Activated CD4-positive, alpha-beta T cell treated with anti-CD3 and anti-CD28 coated beads, Interleukin-2, amount 10 ng/mL, durations not matched to agents 24 days and 14 days (primary cell): ENCODE measurements at places on chromosomes 2 and 18. TPM values are rescaled to one million over a fixed set of nuclear protein-coding genes. Genes with fewer than 3 reads are reported as not detected.
A peak's percentile ranks its signal among the peaks of the same experiment; 100 is the strongest.

DNA sequence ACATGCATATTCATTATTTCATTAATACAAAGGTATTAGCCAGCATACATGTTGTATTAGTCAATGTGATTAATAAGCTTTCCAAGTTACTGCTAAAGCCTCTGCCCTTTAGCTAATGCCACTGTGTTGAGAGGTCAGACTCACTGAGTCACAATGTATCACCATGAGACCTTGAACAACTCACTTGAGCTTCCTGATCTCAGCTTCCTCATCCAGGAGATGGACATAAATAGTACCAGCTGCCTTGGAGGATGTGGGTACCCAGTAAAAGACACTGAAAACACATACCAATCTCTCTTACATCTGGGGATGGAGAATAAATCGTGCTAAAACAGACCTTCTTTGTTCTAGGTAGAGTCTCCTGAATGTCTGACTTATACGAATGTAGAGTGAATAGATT is 224.6 kb downstream of the EPHA4 start:
- DNase-seq = no peak
- no peak overlapping the region for H3K27ac ChIP-seq
- no peak overlapping the region for H3K4me3 ChIP-seq
- no peaks in the 10 kb centered on the region for H3K36me3 ChIP-seq
- peaks cover 14% of the 10 kb centered on the region for H3K27me3 ChIP-seq

DNA sequence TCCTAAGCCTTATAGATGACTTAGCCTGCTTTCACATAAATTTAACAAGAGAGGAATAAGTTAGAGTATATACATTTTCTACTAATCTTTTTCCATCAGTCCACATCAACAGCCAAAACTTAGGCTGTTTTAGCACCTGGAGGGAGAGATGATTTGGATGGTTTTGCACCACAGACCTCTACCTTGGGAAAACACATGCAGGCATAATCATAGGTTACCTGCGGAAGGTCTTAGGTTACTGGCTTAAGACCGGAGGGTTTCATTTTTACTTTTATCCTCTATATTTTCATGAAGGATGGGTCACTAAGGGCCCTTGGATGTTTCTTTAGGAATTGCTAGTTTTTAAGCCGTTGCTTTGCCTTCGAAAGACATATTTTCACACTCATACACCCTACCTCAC is 66.0 kb downstream of the MYO1B start:
- H3K4me3 ChIP-seq = no peak overlapping the region
- H3K27ac ChIP-seq = no peak overlapping the region
- H3K36me3 ChIP-seq = no peaks in the 10 kb centered on the region
- H3K27me3 ChIP-seq = peaks cover 2% of the 10 kb centered on the region

DNA sequence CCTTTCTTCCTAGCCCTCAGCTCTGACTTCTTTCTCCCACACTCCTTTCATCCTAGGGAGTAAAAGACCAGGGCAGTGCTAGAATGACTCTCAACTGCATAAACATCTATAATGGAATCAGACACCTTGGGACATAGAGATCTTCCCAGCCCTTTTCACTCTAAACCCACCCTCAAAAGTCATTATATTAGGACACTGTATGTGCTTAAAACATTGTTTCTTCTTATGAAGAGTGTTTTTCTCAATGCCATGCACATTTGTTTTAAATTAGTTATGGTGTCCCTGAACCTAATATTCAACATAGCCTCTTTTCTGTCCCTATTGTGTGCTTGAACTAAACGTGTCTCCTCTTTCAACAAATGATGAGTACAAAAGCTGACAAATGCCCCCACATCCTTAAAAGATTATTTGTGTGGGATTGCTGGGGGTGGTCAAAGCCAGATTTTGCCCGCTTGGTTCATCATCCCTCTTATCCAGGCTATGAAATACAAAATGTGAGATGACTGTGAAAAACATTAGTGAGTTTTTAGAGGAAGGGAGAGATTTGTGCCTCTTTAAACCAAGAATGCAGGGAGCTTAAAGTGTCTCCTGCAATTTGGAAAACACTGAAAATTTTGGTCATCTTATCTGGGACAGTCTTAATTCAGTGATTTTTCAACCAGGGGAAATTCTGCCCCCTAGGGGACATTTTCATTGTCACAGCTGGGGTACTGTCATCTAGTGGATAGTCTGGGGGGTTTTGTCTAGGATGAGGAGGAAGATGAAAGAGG is 29.0 kb downstream of the SERPINB5 start:
- H3K27me3 ChIP-seq = peaks cover 25% of the 10 kb centered on the region
- H3K4me3 ChIP-seq = no peak overlapping the region
- H3K27ac ChIP-seq = no peak overlapping the region
- H3K4me1 ChIP-seq = peaks cover 2% of the 10 kb centered on the region
- H3K36me3 ChIP-seq = no peaks in the 10 kb centered on the region
- peak; percentile 75 for DNase-seq

DNA sequence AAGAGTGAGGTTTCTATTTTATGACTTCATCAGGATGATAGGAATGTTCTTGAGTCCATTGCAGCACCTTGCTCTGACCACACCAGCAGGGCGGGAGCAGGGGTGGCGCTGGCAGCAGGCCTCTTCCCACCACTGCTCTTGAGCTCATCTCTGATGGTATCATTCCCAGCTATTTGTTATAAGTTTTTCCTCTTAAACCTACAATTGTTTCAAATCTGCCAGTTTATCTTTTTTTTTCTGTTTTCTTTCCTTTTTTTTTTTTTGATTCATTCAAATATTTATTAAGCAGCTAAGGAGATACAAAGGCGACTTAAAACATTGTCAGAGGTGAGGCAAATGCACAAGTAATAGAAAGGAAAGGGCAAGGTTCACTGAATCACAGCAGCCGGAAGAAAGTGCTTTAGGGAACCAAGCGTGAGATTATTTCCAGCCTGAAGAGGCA is 28.7 kb downstream of the NIFK start:
- no peak overlapping the region for H3K4me3 ChIP-seq
- no peak for DNase-seq
- H3K36me3 ChIP-seq = no peaks in the 10 kb centered on the region
- peaks cover 1% of the 10 kb centered on the region for H3K27me3 ChIP-seq
- no peaks in the 10 kb centered on the region for H3K4me1 ChIP-seq

- no peaks in the 10 kb centered on the region for H3K36me3 ChIP-seq
- peaks cover 9% of the 10 kb centered on the region for H3K27me3 ChIP-seq
- no peak overlapping the region for H3K4me3 ChIP-seq
- H3K27ac ChIP-seq = no peak overlapping the region
- H3K4me1 ChIP-seq = peaks cover 6% of the 10 kb centered on the region
- DNase-seq = no peak
These were observed 61.0 kb upstream of the DTNA start for GRCh38 chr18:34649080-34649479.

DNA sequence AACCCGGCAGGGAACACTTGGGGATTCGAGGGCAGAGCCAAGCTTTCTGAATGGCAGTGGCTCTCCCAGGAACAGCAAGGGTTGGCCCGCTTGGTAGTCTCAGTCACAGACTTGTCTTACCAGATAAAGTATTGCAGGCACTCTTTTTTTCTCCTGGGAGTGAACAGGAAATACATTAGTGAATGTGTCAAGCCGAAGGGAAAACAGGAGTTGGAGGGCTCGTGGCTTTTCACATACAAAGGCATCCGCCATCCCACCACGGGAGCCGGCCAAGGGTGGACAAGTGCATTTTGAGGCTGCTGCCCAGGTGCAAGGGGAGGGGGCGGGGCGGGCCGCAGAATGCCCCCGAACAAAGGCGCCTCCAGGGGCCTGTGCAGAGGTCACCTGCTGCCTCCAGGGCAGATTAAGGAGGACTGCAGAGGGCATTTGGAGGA is 163.3 kb upstream of the SIX3 start:
- H3K36me3 ChIP-seq = no peaks in the 10 kb centered on the region
- no peak for DNase-seq
- H3K4me1 ChIP-seq = peaks cover 2% of the 10 kb centered on the region
- H3K27me3 ChIP-seq = peaks cover 19% of the 10 kb centered on the region

SERPINB11 gene
- total RNA-seq = not detected in 2 replicates
